Amniotic epithelial cell (primary cell): ENCODE measurements at places on chromosomes 3 and 15.

DNA sequence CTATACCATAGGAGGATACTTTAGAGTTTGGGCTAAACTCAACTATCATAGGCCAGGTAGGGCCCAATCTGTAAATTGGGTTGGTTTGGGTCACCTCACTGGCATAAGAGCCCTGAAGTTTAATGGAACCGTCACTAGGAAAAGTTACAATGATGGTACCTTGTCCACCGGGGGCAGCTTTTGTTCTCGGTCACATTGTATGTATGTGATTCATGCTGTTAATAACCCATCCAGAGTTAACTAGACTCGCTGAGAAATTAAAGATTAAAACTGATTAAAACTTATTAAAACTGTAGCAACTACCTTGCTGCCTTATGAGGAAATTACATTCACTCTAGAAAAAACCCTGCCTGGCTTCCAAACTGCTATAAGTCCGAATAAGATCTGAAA, 145.0 kb upstream of the TMCO5A start:
- DNase-seq = no peak

GRCh38 chr3:178526291-178526690, 9.9 kb upstream of the KCNMB2 start:
- no peak for DNase-seq

DNA sequence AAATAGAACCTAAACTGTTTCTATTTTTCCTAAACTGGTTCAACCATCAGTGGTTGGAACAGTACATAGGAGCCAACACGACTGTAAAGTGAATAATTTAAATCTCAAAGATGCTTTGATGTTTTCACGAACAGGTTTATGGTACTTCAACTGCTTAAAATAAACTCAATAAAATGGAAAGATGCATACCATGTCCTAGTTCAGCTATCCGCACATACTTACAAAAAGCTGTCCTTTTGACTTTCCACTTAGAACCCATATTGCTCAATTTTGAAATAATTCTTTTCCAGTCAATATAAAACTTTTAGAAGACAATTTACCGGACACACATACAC, 902 bp downstream of the CMTM6 start:
- DNase-seq = no peak

- DNase-seq = no peak
Observed at GRCh38 chr15:78055919-78056713, 21.4 kb downstream of the TBC1D2B start.

- no peak for DNase-seq
Observed at GRCh38 chr3:79286882-79287281, 480.9 kb downstream of the ROBO1 start.

GRCh38 chr15:29135702-29136646, 133.6 kb downstream of the NSMCE3 start:
- DNase-seq = no peak

- no peak for DNase-seq
Observed at GRCh38 chr3:32186876-32187275, 51.6 kb upstream of the CMTM8 start.

- peak; percentile 36 for DNase-seq
Observed at GRCh38 chr3:105140899-105141367, 225.8 kb upstream of the ALCAM start.

- DNase-seq = peak; percentile 44
Observed at GRCh38 chr15:56587686-56588085, 122.7 kb upstream of the MNS1 start.

DNA sequence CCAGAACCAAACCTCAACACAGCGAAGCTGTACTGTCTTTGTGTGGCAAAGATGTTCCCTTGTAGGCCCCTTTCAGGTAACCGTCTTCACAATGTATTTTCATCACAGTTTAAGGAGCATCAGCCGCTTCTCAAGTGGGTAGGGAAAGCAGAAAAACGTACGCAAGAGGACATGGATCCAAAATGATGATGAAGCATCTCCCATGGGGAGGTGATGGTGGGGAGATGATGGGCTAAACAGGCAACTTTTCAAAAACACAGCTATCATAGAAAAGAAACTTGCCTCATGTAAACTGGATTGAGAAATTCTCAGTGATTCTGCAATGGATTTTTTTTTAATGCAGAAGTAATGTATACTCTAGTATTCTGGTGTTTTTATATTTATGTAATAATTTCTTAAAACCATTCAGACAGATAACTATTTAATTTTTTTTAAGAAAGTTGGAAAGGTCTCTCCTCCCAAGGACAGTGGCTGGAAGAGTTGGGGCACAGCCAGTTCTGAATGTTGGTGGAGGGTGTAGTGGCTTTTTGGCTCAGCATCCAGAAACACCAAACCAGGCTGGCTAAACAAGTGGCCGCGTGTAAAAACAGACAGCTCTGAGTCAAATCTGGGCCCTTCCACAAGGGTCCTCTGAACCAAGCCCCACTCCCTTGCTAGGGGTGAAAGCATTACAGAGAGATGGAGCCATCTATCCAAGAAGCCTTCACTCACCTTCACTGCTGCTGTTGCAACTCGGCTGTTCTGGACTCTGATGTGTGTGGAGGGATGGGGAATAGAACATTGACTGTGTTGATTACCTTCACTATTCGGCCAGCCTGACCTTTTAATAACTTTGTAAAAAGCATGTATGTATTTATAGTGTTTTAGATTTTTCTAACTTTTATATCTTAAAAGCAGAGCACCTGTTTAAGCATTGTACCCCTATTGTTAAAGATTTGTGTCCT, 60.0 kb downstream of the AAGAB start:
- DNase-seq = no peak

DNA sequence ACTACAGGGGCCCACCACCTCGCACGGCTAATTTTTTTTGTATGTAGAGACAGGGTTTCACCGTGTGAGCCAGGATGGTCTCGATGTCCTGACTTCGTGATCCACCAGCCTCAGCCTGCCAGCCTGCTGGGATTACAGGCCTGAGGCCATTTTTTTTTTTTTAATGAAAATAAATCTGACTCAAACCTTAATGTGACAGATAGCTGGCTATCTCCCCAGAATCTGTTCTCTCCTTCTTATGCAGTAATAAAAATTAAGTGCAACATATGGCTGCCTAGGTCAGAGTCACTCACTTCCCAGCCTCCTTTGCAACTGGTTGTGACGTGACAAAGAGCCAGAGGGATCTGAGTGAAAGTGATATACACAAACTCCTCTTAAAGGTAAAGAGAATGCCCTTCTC, 53.0 kb downstream of the ZNF148 start:
- peak; percentile 74 for DNase-seq

DNA sequence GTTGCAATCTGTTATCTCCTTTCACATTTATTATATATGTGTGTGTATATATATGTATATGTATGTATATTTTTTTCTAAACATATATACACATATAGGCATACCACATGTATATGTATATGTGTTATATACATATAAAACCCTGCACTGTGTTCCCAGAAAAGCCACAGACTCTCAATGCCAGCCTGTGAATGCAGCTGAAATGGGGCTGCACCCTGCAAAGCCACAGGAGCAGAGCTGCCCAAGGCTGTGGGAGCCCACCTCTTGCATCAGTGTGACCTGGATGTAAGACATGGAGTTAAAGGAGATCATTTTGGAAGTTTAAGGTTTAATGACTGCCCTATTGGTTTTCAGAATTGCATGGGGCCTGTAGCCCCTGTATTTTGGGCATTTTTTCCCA, 762.3 kb upstream of the ARPP21 start:
- DNase-seq = no peak

GRCh38 chr3:70028361-70028760, 28.8 kb downstream of the SAMMSON start:
- no peak for DNase-seq

- DNase-seq = no peak
Observed at GRCh38 chr3:189779166-189779565, 148.0 kb downstream of the TP63 start.

DNA sequence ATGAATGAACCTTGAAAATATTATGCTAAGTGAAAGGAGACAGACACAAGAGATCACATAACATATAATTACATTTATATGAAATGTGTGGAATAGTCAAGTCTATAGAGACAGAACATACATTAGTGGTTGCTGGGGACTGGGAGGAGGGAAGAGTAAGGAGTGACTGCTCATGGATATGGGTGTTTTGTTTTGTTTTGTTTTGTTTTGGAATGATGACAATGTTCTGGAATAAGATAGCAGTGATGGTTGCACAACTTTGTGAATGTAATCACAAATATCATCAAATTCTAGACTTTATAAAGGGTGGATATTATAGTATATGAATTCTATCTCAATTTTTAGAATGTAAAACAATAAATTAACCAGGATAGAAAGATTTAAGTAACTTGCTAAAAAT, 57.4 kb upstream of the PHLDB2 start:
- peak; percentile 79 for DNase-seq

GRCh38 chr3:56135941-56136340, 332.3 kb downstream of the ERC2 start:
- DNase-seq = peak; percentile 52

- DNase-seq = no peak
Observed at GRCh38 chr3:108713009-108713516, 44.1 kb downstream of the RETNLB start.

DNA sequence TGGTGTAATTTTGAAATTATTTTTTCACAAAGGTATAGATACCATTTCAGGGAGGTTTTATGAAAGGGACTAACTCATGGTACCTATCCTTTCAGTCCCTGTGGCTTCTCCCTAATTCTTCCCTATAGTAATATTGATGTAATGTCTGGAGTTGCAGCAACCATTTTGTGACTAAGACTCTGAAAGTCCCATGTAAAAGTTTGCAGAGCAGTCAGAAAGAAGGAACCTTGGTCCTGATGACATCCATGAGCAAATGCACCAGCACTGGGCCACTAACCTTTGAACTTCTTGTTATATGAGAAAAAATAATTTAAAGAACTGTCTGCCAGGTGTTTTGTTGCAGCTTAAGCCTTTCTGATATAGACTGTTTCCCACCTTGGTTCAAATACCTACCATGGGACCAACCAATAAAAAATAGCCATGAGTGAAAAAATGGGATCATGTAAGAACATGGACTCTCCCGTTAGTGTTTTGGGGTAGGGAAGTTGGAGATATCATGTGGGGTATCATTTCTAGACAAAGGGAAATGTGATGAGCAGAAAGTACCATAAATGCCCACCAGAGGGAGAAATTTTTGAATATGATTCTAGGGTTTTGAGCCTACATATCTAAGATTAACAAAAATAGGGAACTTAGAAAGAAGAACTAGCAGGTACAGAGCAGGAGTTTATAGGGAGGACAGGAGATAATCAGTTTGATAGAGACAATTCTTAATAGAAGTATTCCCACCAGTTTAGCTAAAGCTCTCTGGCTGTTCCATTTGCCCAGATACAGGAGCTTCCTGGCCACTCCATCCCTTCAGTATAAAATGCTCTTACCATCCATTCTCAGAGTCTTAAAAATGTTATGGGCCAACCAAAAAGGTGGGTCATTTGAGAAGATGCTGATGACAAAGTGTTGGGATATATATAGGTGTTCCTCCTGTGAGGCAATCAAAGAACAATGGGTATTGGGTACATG, 3.4 kb upstream of the CPOX start:
- DNase-seq = no peak

DNA sequence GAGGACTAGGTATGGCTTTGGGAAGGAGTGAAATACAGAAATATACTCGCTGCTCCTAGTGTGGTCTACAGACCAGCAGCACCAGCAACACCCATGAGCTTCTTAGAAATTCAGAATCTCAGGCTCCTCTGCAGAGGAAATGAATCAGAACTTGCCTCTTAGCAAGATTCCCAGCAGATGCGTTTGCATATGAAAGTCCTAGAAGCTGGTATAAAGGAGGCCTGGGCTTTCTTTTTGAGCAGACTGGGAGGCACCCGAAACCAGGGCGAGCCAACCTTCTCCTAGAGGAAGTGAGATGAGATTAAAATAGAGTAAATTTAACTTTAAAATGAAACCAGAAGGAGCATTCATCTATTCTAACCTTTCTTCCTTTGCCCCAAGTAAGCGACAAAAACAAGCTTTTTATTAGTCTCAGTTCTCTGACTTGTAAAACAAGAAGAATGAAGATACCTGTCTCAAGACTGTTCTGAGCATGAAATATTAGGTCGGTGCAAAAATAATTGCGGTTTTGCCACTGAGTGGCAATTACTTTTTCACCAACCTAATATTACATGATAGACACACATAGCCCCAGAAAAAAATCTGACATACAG, 140.0 kb downstream of the PDZRN3 start:
- DNase-seq = no peak

DNA sequence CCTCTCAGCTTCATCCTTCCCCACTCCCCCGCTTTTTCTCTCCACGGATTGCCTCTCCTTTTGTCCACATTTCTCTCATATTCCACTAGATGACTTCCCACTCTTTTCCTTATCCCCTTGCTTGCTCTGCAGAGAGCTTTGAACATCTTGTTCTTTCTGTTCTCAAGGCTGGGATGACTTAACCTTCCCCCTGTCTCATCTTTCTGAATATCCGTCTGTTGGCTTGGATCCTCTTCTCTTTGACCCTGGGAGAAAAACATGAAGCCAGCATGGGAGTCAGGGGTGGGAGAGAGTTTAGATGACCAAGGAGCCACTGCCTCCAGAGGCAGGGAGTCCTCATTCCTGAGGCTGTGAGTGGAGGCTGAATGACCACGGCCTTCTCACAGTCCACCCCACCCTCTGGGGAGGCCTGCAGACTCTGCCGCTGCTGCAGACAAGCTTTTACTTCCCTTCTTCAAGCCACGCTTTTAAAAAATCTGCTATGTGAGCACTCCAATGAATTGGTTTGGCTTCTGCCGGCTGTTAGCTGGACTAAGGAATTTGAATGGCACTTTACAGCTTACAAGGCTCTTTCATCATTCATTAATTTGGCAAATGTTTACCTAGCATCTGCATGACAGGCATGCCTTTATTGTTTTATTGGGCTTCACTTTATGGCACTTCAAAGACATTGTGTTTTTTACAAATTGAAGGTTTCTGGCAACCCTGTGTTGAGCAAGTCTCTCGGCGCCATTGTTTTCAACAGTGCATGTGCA, 111.6 kb upstream of the SLC6A6 start:
- DNase-seq = peak; percentile 55

GRCh38 chr3:158713094-158713499, 19.2 kb downstream of the RARRES1 start:
- no peak for DNase-seq

GRCh38 chr3:23762759-23763477, 42.8 kb upstream of the UBE2E1 start:
- DNase-seq = peak; percentile 7

DNA sequence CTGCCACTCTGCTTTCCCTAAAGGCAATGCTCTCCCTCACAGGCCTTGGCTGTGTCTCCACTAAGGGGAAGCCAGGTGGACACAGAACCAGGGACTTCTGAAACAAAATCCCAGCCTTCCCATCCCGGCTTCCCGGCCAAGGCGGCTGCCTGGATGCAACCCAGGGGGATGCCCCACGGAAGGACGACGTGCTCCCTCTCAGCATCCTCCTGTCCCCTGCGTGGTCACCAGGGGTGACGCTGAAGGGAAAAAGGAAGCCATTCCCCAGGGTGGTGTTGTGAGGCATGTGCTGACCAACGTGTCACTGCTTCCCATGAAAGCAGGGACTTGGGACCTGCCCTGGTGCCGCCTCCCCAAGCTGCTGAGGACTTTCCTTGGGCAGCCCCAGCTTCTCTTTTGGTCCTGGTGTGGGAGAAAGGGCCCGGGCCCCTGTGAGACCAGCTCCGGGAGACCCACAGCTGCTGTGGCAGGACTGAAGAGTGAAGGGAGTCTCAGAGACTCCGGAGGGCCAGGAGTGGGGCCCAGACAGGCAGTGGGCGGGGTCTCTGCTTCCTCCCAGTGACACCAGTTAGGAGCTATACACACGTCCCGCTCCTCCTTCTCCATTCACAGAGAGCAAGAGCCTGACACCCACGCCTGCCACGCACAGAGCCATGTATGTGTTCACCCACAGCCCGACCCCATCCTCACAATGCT, 139.2 kb downstream of the NUP210 start:
- no peak for DNase-seq

GRCh38 chr15:87841426-87841998, 415.0 kb downstream of the NTRK3 start:
- no peak for DNase-seq

GRCh38 chr3:189849262-189849661, 218.1 kb downstream of the TP63 start:
- DNase-seq = no peak
